B cell (primary cell): ENCODE measurements at places on chromosomes 1 and 21. TPM values are rescaled to one million over a fixed set of nuclear protein-coding genes. Genes with fewer than 3 reads are reported as not detected.

DNA sequence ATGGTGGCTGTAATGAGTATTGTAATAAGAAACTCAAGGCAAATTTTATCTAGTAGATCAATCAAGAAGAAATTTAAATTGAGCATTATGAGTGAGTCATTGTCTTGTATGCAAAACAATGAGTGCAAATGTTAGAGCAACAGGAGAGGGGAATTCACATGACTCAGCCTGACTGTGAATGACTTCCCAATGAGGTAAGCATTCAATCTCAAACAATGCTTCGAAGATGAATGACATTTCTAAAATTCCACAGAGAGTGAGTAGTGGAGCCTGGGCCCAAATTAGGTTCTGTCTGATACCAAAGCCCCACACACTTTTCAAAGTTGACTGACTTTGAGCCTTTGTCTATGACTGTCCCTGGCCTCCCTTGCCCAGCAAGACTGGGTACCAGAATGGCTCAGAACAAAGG is 738.0 kb downstream of the PTPRU start:
- H3K4me3 ChIP-seq: no peak overlapping the region
- no peaks in the 10 kb centered on the region for H3K36me3 ChIP-seq
- H3K27ac ChIP-seq: no peak overlapping the region
- H3K4me1 ChIP-seq: no peaks in the 10 kb centered on the region
- no peaks in the 10 kb centered on the region for H3K27me3 ChIP-seq

- DNase-seq: no peak
- H3K4me1 ChIP-seq: no peaks in the 10 kb centered on the region
- no peak overlapping the region for H3K27ac ChIP-seq
- H3K27me3 ChIP-seq: no peaks in the 10 kb centered on the region
Measured at GRCh38 chr1:222266223-222267196, 281.4 kb downstream of the HHIPL2 start.

Gene TFF1
- polyA plus RNA-seq: not detected in 2 replicates

DNA sequence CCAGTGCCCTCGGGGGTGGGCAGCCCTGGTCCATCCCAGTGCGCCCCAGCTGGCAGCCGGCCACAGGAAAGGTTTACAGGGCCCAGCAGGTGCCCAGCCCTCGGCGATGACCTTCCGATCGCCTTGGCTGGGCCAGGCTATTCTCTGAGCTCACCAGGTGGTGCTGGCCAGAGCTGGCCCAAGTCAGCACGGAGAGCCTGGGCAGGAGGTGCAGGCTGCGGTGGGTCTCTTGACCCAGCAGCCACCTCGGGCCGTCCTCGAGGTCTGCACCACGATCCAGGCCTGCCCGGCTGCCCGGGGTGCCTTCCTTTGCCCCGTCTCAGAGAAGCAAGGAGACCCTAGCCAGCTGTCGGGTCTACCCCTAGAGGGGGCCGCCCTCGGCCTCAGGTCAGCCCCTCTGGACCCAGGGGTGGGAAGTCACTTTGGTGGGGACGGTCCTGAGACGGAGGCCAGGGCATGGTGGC is 370 bp downstream of the PERM1 start:
- H3K4me1 ChIP-seq: no peaks in the 10 kb centered on the region
- H3K4me3 ChIP-seq: no peak overlapping the region
- no peak overlapping the region for H3K27ac ChIP-seq
- no peak for DNase-seq
- no peaks in the 10 kb centered on the region for H3K27me3 ChIP-seq
- H3K36me3 ChIP-seq: no peaks in the 10 kb centered on the region

Gene SLC44A5
- polyA plus RNA-seq: 0.12 and 4.2 TPM in 2 replicates

GRCh38 chr1:214583824-214584554 is 19.0 kb upstream of the CENPF start:
- DNase-seq: no peak
- H3K27ac ChIP-seq: no peak overlapping the region
- H3K27me3 ChIP-seq: peaks cover 6% of the 10 kb centered on the region
- H3K36me3 ChIP-seq: no peaks in the 10 kb centered on the region

DNA sequence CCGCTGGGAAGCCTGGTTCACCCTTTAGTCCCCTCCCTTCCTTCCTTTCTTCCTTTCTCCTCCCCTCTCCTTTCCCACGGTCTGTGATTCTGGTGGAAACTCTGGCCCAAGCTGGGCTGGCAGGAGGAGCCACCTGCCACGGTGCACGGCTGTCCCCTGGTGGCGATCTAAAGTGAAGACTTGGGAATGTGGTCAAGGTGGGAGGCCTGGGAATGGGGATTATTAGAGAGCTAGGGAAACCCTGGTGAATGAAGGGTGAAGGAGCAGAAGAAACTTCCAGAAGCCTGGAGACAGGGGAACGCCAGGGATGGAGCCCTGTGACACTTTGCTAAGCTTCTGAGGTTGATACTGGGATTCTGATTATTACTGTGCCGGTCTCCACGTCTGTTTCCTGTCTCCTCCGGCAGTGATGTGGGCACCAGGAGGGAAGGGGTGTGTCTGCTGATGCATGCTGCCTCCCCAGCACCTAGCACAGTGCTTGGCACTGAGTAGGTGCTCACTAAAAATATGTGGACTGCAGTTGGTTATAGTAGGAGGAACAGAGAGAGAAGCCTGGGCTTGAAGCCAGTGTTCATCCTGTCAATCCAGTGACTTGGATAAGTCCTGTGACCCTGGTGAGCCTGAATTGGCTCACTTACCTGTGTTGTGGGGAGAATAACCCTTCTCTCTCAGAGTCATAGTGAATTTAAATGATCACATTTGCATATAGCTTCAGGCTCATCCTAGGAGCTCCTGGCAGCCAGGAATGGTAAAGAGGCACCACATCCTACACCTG is 71.2 kb upstream of the NBPF3 start:
- DNase-seq: peak; percentile 77
- H3K4me3 ChIP-seq: no peak overlapping the region
- no peaks in the 10 kb centered on the region for H3K36me3 ChIP-seq
- H3K27ac ChIP-seq: no peak overlapping the region
- H3K27me3 ChIP-seq: no peaks in the 10 kb centered on the region

GRCh38 chr1:83691953-83692500 is 306.9 kb downstream of the TTLL7 start:
- no peak overlapping the region for H3K4me3 ChIP-seq
- no peaks in the 10 kb centered on the region for H3K36me3 ChIP-seq
- H3K27me3 ChIP-seq: no peaks in the 10 kb centered on the region
- no peak overlapping the region for H3K27ac ChIP-seq
- H3K4me1 ChIP-seq: peaks cover 35% of the 10 kb centered on the region

Gene RIIAD1
- not detected in 2 replicates for polyA plus RNA-seq

- no peaks in the 10 kb centered on the region for H3K27me3 ChIP-seq
- no peaks in the 10 kb centered on the region for H3K36me3 ChIP-seq
- H3K4me3 ChIP-seq: no peak overlapping the region
- no peak for DNase-seq
- no peak overlapping the region for H3K27ac ChIP-seq
Measured at GRCh38 chr1:81757398-81758020, 43.2 kb upstream of the ADGRL2 start.

Gene PHLDA3
- polyA plus RNA-seq: 0.04 and 0.30 TPM in 2 replicates

Gene PRRX1
- not detected in 2 replicates for polyA plus RNA-seq

DNA sequence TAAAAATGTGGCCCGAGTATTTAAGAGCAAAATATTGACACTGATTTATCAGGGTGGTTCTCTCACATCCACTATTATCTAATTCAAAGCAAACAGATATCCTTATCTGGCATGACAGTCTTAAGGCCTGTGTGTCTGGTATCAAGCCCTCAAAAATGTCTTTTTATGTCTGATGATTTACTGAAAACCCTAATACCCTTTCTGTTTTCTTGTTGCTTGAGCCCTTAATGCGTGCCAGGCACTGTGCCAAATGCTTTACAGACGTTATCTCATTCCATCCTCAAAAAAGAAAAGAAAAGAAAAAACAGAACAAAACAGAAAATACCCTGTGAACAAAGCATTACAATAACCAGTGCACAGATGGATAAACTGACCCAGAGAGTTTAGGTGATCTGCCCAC is 5.7 kb downstream of the DUSP23 start:
- H3K36me3 ChIP-seq: no peaks in the 10 kb centered on the region
- DNase-seq: no peak
- no peak overlapping the region for H3K4me3 ChIP-seq
- no peaks in the 10 kb centered on the region for H3K27me3 ChIP-seq
- H3K4me1 ChIP-seq: peaks cover 1% of the 10 kb centered on the region

Gene C1orf141
- not detected in 2 replicates for polyA plus RNA-seq

Gene FALEC
- 1.1 and 3.7 TPM in 2 replicates for polyA plus RNA-seq

DNA sequence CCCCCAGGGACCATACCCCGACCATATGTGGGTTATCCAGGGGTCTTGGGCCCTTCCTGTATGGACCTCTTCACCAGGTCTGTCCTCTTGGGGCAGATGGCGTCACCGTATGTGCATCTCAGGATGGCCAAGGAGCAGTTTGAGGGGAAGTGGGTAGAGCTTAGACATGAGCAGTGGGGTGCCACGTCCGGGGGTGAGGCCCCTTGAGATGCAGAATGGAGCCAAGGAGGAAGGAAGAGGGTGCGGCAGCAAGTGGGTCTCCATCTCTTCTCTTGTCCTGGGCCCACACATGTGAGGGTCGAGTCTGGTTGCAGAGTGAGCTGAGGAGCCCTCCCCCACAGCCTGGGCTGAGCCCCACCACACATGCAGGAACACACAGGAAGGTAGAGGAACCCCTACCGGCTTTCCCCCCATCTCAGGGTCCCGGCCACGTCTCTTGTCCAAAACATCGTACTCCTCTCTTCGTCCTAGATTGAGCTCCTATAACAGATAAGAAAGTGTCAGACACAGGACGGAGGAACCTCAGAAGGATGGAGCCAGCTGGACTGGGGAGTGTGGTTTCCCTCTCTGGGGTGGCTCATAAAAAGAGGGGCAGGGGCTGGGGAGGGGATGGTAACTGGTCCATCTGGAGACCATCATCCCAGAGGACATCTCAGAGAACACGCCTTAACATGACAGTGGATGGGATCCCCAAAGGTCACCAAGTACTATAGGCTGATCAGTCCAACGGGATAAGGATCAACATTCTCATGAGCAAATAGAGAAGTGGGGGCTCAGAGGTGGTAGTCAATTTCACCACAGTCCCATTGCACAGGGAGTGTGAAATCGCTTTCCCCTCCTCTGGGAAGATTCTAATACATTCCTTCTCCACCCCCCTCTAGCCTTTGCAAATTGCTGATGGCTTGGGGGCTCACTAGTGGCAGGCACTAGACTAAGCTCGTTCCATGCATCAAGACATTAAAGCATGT is 79.9 kb downstream of the CD247 start:
- no peaks in the 10 kb centered on the region for H3K27me3 ChIP-seq
- peaks cover 21% of the 10 kb centered on the region for H3K4me1 ChIP-seq
- H3K4me3 ChIP-seq: peak overlapping the region; percentile 43
- H3K36me3 ChIP-seq: no peaks in the 10 kb centered on the region
- DNase-seq: peak; percentile 43

DNA sequence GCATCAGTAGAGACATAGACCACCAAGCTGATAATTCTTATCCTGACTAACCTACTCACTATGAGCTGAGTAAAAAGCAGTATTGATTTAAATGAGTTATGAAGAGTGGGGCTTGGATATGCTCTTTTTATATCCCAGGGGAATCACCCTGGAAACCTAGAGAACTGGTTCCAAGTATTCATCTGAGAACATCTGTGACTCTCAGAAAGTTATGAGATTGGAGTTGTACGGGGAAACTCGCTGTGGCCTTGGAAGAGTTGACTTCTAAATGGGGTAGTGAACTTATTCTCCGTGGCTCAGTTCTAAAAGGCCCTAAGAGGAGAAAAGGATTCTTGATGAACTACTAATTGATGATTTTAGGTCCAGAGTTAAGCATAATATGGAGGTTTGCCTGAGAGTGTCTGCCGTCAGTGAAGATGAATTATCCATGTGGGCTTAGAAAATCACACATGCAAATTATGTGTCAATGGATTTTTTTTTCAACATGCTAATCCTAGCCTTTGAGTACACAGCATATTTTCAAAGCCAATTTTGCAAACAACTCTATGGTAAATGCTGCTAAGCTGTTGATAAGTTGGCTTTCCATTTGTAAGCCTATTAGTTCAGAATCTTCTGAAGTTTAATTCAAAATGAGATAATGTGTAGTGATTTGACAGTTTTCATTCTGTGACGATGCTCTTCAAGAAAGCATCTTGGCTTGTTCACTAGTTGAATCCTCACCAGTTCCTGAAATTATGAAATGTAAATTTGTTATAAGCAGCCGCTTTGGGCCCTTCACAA is 122.7 kb downstream of the FGGY start:
- H3K4me3 ChIP-seq: no peak overlapping the region
- H3K4me1 ChIP-seq: no peaks in the 10 kb centered on the region
- DNase-seq: no peak
- H3K27me3 ChIP-seq: no peaks in the 10 kb centered on the region
- no peak overlapping the region for H3K27ac ChIP-seq
- H3K36me3 ChIP-seq: no peaks in the 10 kb centered on the region

Gene OR6N1
- polyA plus RNA-seq: not detected in 2 replicates

- no peak overlapping the region for H3K27ac ChIP-seq
- H3K36me3 ChIP-seq: no peaks in the 10 kb centered on the region
- no peak for DNase-seq
Measured at GRCh38 chr1:205923651-205924459, 19.4 kb downstream of the SLC26A9 start.

- H3K4me1 ChIP-seq: no peaks in the 10 kb centered on the region
- no peaks in the 10 kb centered on the region for H3K27me3 ChIP-seq
- no peak overlapping the region for H3K4me3 ChIP-seq
Measured at GRCh38 chr1:198246337-198246736, 89.5 kb downstream of the NEK7 start.

DNA sequence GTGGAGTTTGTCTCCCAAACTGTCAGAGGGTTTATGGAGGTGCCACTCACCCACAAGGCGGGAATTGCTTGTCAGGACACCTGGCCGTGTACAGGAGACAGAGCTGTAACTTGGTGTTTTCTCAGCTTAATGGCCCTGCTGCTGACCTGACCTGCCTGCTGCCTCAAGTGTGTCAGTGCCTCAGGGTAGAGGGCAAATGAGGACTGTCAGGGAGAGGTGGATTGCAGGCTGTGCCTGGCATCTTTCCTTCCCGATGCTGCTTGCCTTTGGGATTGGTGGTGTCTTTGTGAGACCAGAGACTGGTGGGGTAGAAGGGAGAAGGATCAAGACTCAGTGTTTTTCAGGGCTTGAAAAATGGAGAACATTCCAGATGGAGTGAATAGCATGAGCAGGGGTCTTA is 31.4 kb downstream of the TMEM53 start:
- no peak overlapping the region for H3K4me3 ChIP-seq
- no peak for DNase-seq
- H3K27me3 ChIP-seq: no peaks in the 10 kb centered on the region
- H3K36me3 ChIP-seq: peaks cover 96% of the 10 kb centered on the region

Gene RPTN
- polyA plus RNA-seq: not detected in 2 replicates

GRCh38 chr1:27299385-27300271 is 22.3 kb upstream of the TMEM222 start:
- DNase-seq: no peak
- H3K27me3 ChIP-seq: no peaks in the 10 kb centered on the region
- no peaks in the 10 kb centered on the region for H3K36me3 ChIP-seq
- H3K27ac ChIP-seq: no peak overlapping the region
